ENCODE measurements at places on chromosomes 1 and 21.

DNA sequence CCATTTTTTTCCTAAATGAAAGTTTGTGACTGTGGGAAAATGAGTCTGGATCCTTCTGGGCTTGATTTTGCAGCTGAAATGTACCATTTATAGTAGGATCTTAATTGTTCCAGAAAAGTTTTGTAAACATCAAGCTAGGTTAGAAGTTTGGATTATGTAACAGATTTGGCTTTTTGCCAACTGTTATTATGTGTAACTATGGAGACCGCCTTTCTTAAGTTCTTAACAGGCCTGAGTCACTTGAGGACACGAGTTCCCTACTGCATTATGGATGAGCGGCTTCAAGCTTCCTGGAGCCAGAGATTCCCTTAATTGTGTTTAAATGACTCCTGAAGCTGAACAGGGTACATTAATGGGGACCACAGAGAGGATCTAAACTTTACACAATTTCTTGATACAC is 22.2 kb downstream of the SLC25A33 start:
- DNase-seq = no peak

- DNase-seq = no peak
Measured at GRCh38 chr1:208644401-208645160, 400.4 kb upstream of the PLXNA2 start.

GRCh38 chr1:241077386-241078147 is 279.4 kb downstream of the RGS7 start:
- no peak for DNase-seq

DNA sequence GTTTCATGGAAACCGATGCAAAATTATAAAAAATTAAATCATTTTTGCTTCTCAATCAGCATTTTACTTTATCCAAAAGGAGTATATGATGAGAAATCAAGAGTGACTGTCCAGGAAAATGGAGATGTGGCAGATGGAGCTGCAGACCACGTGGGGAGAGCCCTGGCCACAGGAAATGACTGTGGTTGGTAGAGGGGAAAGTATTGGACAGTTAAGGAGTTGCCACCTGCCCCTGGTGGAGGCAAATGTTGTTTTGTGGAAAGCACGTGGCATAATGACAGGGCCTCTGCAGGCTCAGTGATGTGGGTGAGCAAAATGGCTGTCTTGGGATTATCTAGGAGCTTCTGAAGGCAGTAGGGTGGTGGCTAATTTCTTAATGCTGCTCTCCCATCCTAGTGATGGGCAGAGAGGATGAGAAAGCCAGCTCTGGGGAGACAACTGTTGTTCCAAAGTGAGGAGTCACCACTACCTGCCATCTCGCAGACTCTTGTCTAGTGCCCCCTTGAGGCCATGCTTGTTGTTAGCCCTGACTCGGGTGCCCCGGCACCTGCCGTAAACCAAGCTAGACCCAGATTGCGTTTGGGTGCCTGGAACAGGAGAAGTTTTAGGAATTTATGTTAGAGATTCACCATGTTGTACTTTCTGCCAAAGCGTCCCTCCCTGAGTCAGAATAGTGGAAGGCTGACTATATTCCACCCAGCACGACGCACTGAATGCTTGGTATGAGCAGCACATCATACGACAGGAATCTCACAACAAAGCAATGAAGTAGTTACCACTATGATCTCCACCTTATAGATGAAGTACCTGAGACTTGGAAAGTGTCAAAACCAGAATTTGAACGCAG is 144.0 kb downstream of the ROR1 start:
- DNase-seq = no peak

DNA sequence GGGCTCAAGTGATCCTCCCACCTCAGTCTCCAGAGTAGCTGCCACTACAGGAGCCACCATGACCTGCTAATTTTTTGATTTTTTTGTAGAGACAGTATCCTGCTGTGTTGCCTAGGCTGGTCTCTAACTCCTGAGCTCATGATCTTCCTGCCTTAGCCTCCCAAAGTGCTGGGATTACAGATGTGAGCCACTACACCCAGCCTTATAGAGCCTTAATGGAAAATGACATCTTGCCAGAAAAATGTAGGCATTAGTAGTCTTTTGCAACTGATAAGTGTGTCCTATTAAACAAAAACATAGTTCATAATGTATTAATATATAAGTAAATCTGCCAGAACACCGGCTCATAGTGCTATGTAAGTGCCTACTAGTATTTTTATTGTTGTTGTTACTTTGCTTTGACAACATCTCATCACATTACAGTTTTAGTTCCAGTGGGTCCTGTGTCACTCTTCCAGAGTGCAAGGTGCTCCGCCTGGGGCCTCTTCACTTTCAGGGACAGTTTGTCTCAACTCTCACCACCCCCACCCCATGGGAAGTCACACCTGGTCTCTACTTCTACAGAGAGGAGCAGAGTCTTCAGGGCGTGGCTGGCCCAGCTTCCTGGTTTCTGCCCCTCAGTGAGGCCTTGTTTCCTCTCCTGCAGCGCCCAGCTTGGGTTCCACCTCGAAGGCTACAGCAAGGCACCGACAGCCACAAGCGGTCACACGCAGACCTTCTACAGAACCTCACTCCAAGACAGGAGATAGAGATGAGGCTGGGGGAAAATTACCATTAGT is 30.1 kb downstream of the RHOU start:
- no peak for DNase-seq

DNA sequence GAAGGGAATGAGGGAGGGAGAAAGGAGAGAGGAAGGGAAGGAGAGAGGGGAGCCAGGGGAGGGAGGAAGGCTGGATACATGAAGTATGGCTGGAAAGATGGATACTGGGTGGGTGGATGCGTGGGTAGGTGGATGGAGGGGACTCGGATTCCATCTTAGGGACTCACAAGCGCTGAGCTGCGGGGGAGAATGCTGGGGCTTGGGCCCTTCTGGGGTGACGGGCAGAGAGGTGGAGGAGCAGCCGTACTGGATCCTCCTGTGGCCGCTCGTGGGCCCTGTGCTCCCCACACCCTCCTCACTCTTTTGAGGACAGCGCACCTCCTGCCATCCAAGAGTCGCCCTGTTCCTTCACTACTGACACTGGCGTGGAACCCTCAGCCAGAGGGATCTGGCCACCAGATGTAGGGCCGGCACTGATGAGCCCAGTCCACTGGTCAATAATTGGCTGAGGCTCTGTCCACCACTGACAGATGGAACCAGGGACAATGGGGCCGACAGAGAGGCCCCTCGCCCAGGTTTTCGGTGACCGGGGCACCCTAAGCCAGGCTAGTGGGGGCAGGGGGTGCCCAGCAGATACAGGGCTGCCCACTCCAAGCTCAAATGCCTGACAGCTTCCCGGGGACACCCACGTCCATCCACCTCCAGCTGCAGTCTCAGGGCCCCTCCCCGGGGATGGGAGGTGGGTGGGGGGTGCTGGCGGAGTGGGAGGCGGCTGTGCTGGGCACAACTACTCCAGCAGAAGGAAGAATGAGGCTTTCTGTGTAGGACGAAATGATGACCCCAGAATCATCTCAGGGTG is 4.4 kb upstream of the ACTRT2 start:
- DNase-seq = no peak

DNA sequence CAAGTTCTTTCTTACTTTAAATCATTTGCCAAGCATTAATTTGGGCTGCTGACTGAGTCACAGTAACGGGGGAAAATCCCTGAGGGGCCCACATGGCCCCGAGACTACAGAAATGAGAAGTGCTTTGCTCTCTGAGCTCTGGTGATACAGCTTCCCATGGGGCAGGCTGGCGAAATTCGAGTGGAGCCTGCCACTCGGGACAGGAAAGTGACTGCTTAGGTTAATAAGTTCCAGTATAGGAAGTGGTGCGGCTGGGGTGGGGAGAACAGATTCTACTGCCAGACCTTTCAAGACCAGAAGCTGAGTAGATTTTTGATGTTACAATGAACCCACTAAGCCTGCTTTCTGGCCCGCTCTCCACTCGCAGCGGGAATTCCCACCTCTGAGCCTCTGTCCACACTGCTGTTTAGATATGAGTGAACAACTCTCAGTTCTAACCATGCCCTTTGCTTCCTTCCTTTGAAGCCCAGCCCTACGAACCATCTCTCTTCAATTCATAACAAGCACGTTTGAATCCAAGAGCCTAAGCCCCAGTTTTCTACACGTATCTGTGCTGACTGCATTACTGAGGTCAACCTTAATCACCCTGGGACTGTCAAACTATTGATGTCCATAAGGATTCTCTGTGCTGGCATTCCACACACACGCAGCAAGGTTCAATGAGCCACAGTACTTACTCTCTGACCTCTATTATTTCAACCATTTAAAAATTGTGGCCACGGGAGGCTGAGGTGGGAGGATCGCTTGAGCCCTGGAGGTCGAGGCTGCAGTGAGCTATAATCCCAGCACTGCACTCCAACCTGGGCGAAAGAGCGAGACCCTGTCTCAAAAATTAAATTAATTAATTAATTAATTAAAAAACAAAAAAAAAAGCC is 9.6 kb downstream of the ZBTB17 start:
- DNase-seq = no peak

DNA sequence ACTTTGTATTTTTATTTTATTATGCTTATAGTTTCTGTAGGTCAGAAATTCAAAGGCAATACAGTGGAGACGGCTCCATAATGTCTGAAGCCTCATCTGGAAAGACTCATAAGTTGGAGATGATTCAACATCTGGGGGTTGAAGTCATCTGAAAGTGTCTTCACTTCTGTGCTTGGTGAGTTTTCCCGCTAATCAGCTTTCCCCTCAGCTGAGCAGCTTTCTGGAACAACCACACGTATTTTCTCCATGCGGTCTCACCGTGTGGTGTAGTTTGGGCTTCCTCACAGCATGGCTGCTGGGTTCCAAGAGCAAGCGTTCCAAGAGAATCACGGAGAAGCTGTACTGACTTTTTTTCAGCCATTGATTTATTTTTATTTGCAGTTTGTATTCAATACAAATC is 7.6 kb upstream of the DDI2 start:
- no peak for DNase-seq

- DNase-seq = no peak
Measured at GRCh38 chr1:234898455-234899033, 230.1 kb downstream of the TOMM20 start.

DNA sequence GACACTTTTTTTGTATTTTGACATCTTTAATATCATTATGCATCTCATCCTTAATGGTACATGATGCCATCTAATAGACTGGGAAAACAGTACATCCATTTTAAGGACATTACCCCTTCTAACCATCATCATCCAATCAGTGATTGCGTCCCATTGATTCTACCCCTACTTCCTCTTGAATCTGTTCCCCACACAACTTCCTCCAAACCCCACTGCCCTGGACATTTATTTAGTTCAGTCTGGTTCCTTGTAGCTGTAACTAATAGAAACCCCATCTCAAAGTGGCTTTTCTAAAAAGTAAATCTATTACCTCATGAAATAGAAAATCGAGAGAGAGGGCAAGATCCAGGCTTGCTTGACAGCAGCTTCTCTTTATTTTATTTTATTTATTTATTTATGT is 2.1 kb upstream of the ITLN1 start:
- DNase-seq = no peak

DNA sequence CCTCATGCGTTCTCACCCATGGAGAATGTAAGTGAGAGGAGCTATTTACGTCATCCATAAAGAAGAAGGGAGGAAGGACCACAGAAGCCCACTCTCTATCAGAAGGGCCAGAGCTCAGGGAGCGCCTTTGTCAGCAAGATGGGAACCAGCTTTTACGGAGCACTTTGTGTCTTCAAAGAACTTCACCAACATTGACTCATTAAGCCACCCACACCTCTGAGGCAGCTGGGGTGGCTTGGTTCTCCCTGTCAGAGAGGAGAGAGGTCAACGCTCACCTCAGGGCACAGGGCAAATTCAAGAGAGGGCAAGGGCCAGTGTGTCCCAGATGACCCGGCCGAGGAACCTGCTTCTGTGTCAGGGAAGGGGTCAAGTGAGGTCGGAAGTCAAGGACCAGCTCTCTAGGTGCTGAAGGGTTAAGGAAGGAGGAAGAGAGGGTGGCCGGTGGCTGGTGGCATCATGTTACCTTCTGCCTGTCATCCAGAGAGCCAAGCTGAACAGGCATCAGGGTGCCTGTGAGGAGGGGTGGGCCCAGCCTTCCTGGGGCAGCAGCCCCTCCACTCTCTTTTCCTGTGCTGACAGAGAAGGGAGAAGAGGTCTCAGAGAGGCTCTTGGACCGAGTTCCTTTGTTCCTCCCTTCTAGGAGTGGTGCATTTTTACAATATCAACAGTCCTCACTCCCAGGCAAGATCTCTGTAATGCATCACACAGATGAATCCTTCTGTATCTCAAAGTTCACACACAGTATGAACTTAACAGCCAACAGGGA is 109.0 kb downstream of the ETS2 start:
- DNase-seq = no peak

- no peak for DNase-seq
Measured at GRCh38 chr1:236280438-236281197, 1.1 kb downstream of the ERO1B start.

GRCh38 chr1:112247036-112247597 is 148.9 kb upstream of the CTTNBP2NL start:
- no peak for DNase-seq

DNA sequence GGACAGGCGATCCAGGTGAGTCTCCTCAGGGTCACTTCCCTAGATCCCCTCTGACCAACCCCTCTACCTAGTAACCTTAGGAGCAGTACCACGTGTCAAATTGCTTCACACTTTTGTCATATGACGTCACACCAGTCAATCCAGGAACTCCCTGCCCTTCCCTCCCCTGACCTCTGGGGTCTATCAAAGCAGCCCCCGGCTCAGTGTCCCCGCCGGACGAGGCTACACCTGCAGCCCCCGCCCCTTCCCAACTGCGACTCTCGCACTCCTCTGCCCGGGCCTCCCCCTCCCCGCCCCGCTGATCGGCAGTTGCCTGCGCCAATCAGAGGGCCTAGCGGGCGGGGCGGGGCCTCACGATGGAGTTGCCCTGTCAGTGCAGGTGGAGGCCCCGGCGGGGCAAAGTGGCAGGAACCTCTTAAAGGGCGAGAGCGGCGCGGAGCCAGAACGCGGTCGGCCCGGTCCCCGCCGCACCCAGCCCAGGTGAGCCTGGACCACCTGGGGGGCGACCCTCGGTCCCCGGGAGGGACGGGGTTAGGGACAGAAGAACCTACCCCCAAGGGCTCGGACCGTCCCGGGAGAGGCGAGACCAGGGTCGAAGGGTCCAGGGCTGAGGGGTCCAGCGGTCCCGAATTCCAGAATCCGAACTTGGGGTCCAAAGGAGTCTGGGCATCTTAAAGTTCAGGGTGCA is 27.5 kb upstream of the EPB41 start:
- peak; percentile 74 for DNase-seq

Data from activated T-helper 1 cell treated with anti-CD3 and anti-CD28 coated beads, Interleukin-2, amount 50 U/mL, for 16 hours (primary cell).